Activated naive CD8-positive, alpha-beta T cell treated with anti-CD3 and anti-CD28 coated beads, Interleukin-2, amount 10 ng/mL, durations not matched to agents 7 days and 5 days (primary cell): ENCODE measurements at places on chromosomes 1 and 21.
A peak's percentile ranks its signal among the peaks of the same experiment; 100 is the strongest.

GRCh38 chr1:22450351-22451021, 1.2 kb upstream of the ZBTB40 start:
- no peak for DNase-seq

- no peak for DNase-seq
Observed at GRCh38 chr1:242784084-242784483, 259.6 kb upstream of the PLD5 start.

DNA sequence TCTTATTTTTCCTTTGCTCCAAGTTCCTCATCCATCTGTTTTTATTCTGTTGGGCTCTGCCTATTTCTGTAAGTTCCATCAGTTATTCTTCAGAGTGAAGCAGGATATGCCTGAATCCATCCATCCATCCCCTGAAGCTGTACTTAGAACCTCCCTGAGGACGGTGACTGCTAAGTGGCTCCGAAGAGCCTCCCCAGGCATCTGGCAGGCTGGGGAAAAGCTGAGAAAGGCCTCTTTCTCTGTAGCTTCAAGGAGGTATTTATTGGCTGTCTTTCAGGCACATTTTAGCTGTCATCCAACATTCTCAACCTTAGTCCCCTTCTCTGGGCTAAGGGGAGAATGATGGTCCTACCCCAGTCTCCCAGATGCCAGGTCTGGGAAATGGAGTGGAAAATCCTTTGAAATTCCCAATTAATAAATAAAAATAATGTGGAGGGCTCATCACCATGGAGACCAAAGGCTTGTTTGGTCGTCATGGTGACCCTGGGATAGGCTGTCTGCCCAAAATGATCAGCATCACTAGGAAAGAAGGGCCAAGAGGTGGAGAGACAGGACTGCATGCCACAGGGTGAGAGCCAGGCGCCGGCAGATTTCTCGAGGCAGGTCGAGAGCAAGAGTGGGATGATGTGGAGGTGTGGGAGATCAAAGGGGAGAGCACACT, 82.0 kb downstream of the UBIAD1 start:
- DNase-seq: no peak

DNA sequence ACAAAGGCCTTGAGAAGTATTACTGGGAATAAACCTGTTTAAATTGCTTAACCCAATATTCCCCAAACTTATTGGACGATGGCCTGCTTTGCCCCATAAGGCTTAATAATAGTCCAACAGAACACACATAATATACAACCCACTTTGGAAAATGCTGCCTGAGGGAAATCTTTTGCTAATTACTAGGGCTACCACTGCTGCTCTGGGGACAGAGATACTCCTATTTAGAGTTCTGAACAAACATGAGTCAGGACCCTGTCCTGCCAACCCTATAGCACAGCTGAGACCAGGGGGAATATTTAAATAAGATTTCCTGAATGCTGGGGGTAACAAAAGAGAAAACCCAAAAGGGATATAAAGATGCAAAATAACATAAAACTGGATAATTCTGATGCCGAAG, 139.1 kb downstream of the BRINP2 start:
- no peak for DNase-seq

- no peak for DNase-seq
Observed at GRCh38 chr1:19678493-19678892, 13.8 kb downstream of the HTR6 start.

- no peak for DNase-seq
Observed at GRCh38 chr1:112026016-112026415, 36.5 kb upstream of the KCND3 start.

GRCh38 chr1:56099766-56100265, 479.5 kb downstream of the PLPP3 start:
- no peak for DNase-seq

- peak; percentile 49 for DNase-seq
Observed at GRCh38 chr1:223531742-223532341, 133.7 kb downstream of the CAPN8 start.

DNA sequence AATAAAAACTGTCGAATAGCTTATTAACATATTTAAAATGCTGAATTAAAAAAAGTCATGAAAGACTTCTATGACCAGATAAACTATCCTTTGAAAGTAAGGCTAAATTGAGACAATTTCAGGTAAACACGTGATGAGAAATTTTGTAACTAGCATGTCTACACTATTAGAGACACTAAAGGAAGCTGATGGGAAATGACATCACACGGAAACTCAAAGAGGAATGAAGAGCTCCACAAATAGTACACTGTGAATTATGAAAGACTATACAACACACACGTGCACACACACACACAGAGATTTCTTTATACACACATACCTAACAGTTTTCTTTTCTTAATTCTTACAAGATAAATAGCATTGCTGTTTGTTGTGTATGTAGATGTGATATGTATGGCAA, 70.9 kb upstream of the PLA2G4A start:
- no peak for DNase-seq

DNA sequence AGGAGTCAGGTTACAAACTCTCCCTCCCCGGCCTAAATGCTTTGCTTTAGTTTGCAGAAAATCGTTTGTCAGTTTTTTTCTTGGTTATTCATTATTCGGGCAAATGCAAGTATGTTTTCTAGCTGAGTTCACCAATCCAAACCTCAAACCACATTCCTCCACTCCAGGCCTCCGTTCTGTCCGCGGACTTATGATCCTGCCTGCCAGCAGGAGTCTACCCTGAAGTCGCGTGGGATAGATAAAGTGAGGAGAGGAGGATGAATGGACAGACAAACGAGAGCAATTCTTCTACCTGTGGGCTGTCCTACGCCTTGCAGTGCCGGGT, 1.3 kb downstream of the ADAMTS1 start:
- no peak for DNase-seq

DNA sequence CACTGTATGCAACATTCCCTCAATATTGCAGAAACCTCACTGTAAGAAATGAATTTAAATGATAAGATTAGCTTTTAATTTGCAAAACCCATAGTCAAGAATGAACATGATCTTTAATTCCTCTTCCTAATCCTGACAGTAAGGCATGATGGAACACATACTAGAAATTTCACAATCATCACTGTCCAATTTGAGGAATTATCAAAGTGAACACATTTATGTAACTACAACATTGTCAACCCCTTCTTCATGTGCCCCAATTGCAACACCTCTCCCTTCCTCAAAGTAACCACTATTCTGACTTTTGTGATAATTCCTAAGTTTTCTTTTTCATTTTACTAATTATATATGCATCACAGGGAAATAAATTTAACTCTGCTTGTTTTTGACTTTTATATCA, 103.1 kb downstream of the LHX8 start:
- DNase-seq: no peak

DNA sequence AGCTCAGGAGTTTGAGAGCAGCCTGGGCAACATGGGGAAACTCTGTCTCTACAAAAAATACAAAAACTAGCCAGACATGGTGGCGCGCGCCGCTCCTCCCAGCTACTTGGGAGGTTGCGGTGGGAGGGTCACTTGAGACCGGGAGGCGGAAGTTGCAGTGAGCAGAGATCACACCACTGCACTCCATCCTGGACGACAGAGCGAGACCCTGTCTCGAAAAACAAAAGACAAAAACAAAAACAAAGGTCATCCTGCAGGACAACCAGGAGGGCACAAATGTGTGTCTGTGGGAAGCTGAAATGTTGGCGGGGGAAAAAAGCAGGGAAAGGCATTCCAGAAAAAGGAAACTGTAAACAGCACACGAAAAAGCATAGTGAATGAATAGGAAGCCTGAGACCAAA, 104.1 kb upstream of the HNRNPU start:
- no peak for DNase-seq

DNA sequence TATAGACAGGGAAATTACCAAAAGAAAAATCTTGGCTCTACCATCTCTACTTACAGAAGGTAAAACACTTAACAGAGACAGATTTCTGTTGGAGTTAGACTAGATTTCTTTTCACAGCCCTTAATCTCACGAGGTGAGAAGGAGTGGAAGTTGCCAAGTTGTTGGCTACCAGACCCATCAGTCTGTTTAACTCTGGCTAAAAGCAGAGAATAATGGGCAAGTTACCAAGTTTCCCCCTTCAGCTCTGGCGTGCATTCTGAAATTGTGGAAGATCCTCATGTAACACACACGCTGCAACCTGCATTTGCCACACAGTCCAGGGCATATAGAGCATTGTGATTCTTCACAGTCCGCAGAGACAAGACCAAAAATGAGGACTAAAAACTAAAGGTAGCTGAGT, 49.3 kb downstream of the STX6 start:
- no peak for DNase-seq

- DNase-seq: peak; percentile 83
Observed at GRCh38 chr1:157163273-157164127, 25.3 kb upstream of the ETV3 start.

GRCh38 chr1:170881268-170882265, 53.8 kb upstream of the MROH9 start:
- no peak for DNase-seq

DNA sequence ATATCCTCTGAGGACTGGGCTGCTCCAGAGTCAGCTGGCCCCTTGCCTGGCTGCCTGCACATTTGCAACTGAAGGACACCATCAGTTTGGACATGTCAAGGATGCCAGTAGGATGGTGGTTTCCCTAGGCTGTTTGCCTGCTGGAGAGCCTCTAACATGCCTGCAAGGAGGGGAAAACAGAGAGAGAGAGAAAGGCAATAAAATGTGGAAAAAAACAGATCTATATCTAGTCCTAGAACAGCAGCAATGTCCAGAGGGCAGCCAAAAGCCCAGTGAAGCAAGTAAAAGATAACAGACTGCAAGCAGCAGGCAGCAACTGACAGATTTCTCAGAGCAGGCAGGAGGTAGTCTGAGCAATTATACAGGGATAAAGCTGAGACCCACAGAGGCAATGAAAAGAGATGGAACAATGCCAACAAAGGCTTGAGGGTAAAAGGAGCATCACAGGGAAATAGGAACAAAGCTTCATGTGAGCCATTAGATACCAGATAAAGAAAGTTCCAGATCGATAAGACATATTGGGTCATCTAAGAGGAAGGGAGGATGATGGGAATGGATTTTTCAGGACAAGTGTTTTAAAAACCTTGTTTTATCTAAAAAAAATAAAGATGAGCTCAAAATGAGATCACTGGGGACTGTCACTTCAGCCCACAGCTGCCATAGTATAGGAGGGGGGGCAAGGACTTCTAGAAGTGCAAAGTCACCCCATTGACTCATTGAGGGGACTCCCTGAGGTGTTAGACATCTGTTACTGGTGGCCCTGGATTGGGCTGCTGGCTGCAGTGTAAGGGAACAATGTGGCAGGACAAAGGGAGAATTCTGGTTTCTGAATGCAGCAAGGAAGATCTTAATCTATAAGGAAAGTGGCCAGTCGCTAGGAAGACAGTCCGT, 38.6 kb upstream of the GADD45A start:
- no peak for DNase-seq

DNA sequence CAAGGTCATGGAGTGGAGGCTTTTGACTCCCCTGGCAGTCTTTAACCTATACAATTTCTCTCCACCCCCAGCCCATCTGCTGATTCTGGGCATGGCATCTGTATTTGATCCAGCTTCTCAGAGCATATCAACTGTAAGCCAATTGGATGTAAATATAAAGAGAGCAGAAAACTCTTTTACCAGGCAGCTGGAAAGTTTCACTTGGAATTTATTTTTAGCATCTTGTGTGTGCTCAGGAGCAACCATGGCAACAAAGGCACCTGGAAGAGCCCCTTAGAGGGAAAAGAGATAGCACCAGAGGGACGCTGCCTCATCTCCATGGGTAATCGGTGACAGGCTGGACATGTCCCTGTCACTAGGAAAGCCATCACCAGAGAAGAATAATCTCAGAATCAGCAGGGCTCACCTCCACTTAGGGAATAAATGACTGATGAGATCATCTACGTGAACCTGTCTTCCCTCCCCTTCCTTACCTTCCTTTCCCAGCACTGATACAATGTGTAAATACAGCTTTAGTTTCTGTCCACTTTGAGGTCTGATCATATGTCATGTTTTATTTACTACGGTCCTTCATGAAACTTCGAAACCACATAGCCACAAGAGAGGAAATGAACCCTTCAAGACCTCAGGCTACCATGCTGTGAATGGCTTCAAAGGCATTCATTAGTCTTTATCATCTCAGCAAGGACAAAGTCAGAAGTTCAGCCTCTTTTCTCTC, 25.3 kb upstream of the SIPA1L2 start:
- DNase-seq: no peak

DNA sequence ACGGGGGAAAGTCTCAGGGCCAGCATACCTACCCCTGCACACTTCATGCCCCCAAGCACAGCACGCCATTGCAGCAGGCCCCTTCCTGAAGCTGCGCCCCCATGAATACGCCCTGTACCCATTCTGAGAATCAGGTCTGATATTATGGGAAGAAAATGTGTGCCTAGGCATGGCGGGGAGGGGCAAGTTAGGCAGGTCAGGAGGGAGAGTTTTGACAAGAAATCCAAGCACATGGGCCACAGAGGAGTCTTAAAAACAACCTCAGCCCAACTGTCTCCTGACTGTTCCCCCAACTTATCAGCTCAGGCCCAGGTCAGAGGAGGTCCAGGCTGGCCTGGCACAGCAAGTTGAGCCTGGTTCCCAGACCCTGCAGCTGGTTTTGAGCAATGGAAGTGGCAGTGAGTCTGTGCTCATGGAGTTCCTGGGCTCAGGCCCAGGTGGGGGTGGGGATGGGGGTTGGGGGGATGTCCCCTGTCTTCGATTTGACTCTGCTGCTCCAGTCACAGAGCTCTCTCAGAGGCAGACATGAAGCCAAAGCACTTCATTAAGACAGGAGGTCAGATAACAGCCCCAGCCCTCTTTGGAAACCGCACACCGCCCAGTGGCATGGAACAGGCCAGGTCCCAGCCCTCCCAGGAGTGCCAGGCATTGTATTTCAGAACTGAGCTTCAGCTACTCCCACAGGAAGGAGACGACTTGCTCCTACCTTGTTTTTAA, 20.6 kb upstream of the BCAR3 start:
- no peak for DNase-seq

DNA sequence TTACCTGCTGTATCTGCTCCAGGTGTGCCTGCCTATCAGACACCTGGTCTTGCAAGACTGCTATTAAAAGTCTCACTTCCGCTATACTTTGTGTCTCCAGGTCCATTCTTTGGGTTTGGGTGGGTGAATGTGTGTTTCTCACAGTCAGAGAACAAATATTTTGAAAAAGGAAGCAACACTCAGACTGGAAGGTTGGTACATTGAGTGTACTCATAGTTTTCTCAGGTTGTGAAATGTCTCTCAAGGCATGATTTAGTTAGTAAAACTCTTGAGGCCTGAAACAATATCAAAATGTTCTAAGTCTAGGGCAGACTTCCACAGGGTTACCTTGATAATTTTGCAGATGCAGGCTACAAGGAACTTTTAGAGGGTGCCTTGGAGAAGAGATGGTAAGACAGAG, 429.9 kb upstream of the ZRANB2 start:
- DNase-seq: no peak

DNA sequence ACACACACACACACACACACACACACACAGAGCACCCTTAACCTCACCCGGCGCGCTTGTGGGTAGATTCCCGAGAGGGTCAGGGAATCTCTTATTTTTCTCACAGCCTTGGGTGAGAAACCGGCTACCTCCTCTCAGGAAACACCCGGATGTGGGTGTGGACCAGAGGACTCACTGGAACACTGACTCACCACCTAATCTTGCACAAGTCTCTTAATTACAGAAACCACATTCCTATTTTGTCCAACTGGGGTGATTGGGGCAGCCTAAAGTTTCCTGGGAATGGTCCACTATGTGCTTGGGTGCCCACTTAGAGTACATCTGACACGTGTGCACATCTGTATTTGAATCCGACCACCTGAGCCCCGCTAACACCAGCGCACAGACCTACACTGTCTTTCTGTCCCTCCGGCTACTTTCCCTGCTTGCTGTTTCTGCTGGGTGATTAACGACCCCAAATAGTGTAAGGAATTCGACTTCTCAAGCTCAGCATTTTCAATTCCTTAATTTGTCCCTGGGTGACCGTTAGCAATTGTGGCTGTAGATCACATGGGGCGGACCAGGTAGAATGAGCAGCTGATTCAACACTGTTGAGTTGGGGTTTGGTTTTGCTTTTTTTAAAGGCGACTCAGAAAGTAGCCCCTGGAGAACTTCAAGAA, 14.0 kb upstream of the TBX15 start:
- no peak for DNase-seq
